Prostate gland (tissue), 2 donors: ENCODE measurements at places on chromosomes 1 and 21. TPM values are rescaled to one million over a fixed set of nuclear protein-coding genes. Genes with fewer than 3 reads are reported as not detected.

Gene XCL1
- not detected for total RNA-seq

Gene TFF3
- 30.6 TPM for total RNA-seq

Gene FCGR1A
- total RNA-seq, result 0.32 TPM

Gene TSACC
- total RNA-seq, result 58.7 TPM

Gene VTCN1
- 4.0 TPM for total RNA-seq

Gene RGS8
- total RNA-seq, result not detected

Gene SERTAD4
- 10.6 TPM for total RNA-seq

GRCh38 chr1:84141182-84142003 is 2.7 kb upstream of the PRKACB start:
- DNase-seq, result no peak

GRCh38 chr1:40312238-40313205 is 4.6 kb downstream of the COL9A2 start:
- DNase-seq, result no peak

DNA sequence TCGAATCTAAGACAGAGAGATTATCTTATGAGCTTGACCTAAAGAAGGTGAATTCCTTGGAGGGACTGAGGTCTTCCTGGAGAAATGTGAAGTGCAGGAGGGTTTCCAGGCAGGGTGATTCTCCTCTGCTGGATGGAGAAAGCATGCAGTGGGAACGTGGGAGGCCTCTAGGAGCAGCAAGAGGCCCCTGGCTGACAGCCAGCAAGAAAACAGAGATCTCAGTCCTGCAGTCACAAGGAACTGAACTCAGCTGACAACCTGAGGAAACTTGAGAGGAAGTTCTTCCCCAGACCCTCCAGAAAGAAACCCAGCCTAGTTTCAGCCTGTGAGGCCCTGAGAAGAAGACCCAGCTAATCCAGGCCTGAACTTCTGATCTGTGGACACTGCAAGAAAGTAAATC is 345.9 kb downstream of the FAM72C start:
- no peak for DNase-seq

- DNase-seq, result no peak
These were observed 1.5 kb downstream of the CASP9 start for GRCh38 chr1:15522551-15522950.

- no peak for DNase-seq
These were observed 14.6 kb upstream of the PRMT2 start for GRCh38 chr21:46620846-46621245.

DNA sequence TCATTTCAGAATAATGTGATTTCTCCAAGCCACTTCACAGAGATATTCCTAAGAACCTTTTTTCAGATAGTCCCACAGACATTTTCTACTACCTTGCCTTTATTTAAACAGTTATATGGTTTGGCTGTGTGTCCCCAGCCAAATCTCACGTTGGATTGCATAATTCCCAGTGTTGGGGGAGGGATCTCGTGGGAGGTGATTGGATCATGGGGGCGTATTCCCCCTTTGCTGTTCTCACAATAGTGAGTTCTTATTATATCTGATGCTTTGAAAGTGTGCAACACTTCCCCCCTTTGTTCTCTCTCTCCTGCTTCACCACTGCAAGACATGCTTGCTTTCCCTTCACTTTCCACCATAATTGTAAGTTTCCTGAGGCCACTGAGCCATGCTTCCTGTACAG is 93.6 kb upstream of the ZNF678 start:
- DNase-seq, result no peak

GRCh38 chr1:61888808-61889207 is 146.5 kb downstream of the PATJ start:
- no peak for DNase-seq

- no peak for DNase-seq
These were observed 231.7 kb upstream of the B3GALT2 start for GRCh38 chr1:193417945-193418744.

DNA sequence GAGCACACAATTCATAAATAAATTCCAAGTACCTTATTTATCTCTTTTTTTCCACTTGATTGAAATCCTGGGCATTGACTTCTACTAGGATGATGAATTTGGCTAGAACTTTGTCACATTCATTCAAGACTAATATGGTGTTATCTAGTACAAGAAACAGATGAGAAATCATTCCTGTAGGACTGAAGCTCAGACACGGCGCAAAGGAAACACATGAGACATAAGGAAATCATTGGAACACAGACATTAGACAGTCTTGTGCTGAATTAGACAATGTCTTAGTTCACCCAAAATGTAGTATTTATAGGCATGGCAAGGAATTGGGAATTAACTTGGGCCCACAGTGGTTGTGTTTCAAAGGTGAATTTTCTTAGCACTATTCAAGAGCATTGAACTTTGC is 305.7 kb downstream of the SETD4 start:
- DNase-seq, result no peak

- DNase-seq, result no peak
These were observed 180.2 kb upstream of the MAP1LC3C start for GRCh38 chr1:242178924-242179708.

GRCh38 chr1:29482991-29483390 is 246.7 kb downstream of the PTPRU start:
- no peak for DNase-seq

DNA sequence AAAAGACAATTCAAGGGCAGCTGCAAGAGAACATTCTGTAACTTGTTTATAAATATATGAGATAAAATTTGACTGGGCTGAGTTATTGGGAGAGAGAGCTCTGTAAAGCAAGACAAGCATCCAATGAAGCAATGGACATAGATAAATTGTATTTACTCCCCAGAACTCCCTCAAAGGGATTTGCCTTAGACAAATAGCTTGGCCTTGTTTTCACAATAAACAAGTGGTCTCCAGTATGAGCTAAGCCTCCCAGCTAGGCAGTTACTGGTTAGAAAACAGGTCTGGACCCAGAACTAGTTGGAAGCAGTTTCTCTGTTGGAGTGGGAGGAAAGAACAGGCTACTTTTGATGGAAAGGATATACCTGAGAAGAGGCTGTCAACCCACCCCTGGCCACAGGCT is 25.2 kb upstream of the SUCO start:
- no peak for DNase-seq

- DNase-seq, result peak; percentile 87
These were observed 48.5 kb upstream of the ECE1 start for GRCh38 chr1:21338573-21339355.

GRCh38 chr1:214002472-214002871 is 14.7 kb downstream of the PROX1 start:
- no peak for DNase-seq

GRCh38 chr1:7478809-7479499 is 292.1 kb upstream of the VAMP3 start:
- no peak for DNase-seq

DNA sequence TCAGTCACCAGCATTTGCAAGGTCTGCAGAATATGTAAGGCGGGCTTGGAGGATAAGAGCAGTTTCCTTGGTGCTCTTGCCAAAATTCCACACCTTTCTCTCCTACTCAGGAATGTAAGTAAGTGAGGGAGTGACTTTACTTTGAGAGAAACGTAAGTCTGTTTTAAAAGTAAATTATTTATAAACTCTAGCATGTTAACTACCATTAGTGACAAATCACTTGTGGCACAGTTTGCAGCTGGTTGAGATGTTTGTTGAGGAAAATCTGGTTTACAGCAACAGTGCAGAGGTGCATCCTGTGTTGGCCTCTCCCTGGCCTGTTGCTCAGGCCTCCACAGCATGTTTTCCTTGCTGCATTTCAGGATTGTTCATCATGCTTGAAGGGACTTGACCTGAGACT is 8.5 kb downstream of the CGN start:
- no peak for DNase-seq

- no peak for DNase-seq
These were observed 7.9 kb upstream of the HCRTR1 start for GRCh38 chr1:31609514-31610118.

- DNase-seq, result no peak
These were observed 893.4 kb upstream of the ADGRL4 start for GRCh38 chr1:79899914-79900313.

DNA sequence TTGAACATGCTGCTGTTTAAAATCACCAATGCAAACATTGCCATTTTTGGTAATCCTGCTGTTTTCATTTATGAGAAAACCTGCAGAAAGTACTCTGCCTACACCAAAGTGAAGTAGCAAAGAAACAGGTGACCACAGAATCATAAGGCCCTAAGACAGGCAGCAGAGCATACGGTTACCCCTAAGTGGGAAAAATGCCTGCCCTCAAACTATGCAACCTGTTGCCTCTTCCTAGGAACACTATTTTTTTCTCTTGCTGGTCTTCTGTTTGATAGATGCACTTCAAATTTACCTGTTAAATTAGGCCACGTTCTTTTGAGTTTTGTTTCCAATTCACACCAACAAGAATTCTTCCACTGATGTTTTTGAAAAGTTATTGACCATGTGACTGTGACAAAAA is 89.5 kb upstream of the RAB4A start:
- DNase-seq, result no peak

- no peak for DNase-seq
These were observed 311.7 kb upstream of the LRRC7 start for GRCh38 chr1:69256036-69256435.

GRCh38 chr1:145690587-145691558 is 16.3 kb downstream of the PDZK1 start:
- DNase-seq, result peak; percentile 18

GRCh38 chr21:44845418-44846223 is 27.8 kb upstream of the SUMO3 start:
- DNase-seq, result no peak

- no peak for DNase-seq
These were observed 27.2 kb downstream of the NIPAL3 start for GRCh38 chr1:24442764-24443163.

- DNase-seq, result no peak
These were observed 19.1 kb downstream of the CSF1 start for GRCh38 chr1:109929588-109930251.
